ENCODE measurements at places on chromosomes 7 and 10.

DNA sequence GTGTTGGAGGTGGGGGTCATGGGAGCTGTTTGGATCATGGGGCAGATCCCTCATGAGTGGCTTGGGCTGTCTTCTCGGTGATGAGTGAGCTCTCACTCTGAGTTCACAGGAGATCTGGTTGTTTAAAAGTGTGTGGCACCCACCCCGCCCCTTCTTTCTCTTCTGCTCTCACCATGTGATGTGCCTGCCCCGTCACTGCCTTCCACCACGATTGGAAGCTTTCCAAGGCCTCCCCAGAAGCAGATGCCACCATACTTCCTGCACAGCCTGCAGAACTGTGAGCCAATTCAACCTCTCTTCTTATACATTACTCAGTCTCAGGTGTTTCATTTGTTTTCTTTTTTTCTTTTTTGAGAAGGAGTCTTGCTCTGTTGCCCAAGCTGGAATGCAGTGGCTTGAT, 170.0 kb downstream of the PTPN20 start:
- DNase-seq, result no peak

DNA sequence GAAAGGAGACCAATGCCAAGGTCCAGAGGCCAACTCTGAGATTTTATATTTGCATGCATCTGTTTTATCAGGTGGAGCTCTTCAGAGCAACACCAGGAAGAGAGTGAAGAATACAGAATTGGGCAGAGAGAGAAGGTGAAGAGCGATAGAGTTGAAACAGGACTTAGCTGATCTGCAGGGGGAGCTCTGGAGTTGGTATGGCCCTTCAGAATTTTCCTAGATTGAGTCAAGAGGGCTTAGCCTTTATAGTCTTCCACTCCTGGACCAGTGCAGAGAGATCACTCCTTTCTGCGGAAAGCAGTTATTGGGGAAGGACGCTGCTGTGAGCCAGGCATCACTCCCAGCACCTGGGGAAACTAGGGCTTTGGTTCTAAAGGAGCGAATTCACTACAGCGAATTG, 105.0 kb upstream of the DGKB start:
- no peak for DNase-seq

GRCh38 chr7:30931161-30931928, 19.7 kb downstream of the AQP1 start:
- no peak for DNase-seq

DNA sequence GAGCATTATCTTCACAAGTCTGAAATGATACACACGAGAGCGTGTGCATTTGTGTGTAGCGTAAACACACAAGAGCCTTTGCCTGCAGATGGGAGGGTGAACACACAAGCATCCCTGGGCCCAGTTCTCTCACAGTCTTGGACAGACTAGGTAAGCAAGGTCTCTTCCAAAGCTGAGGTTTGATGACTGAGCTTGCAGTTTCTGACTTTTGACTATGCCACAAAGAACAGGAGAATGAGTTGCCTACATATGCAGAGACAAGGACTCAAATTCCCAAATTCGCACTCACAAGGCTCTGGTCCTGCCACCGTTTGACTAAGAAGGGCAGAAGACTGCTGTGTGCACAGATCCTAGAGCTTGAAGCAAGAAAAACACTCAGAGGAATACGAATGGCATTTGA, 55.8 kb downstream of the FAM53B start:
- no peak for DNase-seq

GRCh38 chr7:29763266-29763665, 43.0 kb upstream of the WIPF3 start:
- DNase-seq, result no peak

DNA sequence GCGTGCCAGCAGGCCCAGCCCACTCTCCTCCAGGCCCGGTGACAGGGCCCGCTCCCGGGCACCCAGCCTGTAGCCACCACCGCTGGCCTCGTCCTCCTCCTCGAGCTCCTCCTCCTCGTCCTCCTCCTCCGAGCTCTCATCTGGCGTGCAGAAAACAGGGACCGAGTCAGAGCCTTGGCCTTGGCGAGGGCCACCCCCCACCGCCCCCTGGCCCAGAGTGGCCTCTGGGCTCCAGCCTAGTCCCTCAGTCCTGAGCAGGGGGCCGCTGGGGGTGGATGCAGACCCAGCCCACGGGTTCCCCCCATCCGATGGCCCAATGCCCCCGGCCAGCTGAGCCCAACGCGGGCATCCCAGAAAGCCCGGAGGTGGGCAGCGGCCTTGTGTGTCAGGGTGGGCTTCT, 62.9 kb downstream of the SLC29A4 start:
- DNase-seq, result no peak

DNA sequence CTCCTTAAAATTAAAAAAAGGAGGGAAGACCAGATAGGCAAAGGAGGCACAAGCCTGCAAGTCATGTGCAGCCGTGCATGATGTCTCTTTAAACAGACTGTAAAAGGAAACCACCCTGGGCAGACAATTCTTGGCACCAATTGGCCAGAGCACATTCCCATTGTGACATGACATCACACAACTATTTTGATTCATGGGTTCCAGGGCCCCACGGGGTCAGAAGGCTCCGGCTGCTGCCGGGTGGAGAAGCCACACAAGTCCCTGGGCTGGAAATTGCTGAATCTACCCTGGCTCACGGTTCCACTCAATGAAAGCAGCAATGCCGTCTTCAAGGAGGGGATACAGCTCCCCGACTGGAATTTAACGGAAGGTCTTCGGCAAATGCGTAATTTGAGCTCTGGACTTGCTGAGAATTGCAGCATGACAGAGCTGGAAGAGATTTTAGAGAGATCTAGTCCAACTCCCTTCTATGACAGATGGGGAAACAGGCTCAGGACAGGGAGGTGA, 140.5 kb downstream of the PRKAG2 start:
- no peak for DNase-seq

GRCh38 chr7:100115026-100115425, 4.1 kb downstream of the TAF6 start:
- no peak for DNase-seq

- no peak for DNase-seq
Measured at GRCh38 chr7:39310699-39311098, 255.5 kb upstream of the YAE1 start.

GRCh38 chr7:30971440-30971839, 7.7 kb downstream of the GHRHR start:
- DNase-seq, result no peak

DNA sequence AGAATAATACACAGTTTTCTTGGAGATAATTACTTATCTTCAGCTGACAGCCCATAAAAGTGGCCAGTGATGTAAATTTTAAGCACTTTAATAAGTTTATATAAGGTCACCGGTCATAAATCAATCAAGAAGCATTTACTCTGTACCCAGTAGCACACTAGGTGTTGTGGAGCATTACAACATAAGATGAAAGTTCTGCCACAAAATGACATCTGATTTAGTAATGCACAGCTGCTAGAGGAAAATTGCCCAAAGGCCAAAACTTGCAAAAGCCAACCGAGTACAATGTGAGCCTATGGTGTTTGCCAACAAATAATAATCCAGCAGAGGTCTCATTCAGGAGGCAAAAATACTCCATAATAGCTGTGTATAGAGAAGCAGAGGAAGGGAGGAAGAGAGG, 63.6 kb downstream of the GPR37 start:
- no peak for DNase-seq

GRCh38 chr7:39056153-39056552, 78.4 kb downstream of the POU6F2 start:
- DNase-seq, result no peak
